Cerebellar cortex (tissue), 1 donor: ENCODE measurements at places on chromosomes 3 and 15.

DNA sequence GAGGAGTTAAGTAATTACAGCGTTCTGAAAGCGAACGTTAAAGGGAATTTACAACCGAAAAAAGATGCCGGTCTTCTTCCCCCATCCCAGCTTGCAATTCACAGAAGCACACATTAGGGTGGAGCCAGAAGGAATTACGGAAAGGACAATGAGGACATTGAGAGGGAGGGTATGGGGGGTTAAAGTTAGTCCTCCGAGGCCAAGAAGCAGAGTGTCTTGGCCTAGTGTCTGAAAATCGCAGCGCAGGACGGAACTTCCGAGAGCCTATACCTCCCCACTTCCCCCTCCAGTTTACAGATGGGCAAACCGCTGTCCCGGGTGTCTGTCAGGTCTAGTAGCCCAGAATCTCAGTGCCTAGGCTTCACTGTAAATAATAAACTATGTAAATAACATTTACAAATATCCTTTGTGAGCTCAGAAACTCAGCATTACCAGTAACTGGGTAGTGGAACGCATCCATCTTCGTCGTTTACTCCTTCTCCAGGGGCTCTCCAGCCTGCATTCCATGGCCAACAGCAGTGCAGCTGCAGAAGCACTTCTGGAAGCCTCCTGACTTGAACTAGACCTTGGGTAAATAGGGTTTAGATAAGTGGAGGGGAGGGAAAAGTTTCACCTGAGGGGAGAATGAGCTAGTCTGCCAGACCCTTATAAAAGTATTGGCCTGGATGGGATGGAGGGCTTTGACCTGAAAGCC is 922 bp downstream of the ADPRH start:
- DNase-seq: no peak

- DNase-seq: no peak
Measured at GRCh38 chr3:48128774-48129173, 59.4 kb downstream of the CDC25A start.

- DNase-seq: no peak
Measured at GRCh38 chr3:196232154-196232881, 16.0 kb downstream of the SLC51A start.

- DNase-seq: peak; percentile 78
Measured at GRCh38 chr15:63048776-63049665, 6.5 kb downstream of the TPM1 start.

- DNase-seq: peak; percentile 82
Measured at GRCh38 chr3:58640700-58641372, 25.7 kb downstream of the FAM3D start.

- DNase-seq: peak; percentile 72
Measured at GRCh38 chr15:80615783-80616391, 79.2 kb upstream of the ABHD17C start.

GRCh38 chr3:88000853-88001252 is 58.0 kb downstream of the CGGBP1 start:
- no peak for DNase-seq

GRCh38 chr3:107235928-107236315 is 141.3 kb upstream of the CCDC54 start:
- peak; percentile 94 for DNase-seq

DNA sequence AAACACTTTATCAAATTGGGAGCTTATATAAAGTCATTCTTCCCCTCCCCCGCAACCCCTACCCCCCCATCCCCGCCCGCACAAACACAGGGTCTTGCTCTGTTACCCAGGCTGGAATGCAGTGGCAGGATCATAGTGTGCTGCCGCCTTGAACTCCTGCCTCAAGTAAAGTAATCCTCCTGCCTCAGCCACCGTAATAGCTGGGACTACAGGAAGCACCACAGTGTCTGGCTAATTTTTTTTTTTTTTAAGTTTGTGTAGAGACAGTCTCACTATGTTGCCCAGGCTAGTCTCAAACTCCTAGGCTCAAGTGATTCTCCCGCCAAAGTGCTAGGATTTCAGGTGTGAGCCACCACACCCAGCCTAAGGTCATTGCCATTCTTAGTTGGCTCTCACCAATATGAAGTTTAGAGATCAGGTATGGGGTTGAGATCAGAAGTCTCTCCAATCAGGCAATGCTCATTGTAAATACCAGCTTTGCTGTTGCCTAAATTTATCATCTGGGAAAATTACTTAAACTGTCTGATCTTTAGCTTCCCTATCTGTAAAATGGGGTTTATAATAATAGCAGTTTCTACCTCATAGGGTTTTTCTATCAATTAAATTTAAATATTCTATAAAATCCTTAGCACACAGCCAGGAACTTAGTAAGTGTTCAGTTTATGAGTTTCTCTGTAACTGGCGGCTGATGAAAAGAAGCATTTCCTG is 60.3 kb downstream of the TGFBR2 start:
- no peak for DNase-seq

DNA sequence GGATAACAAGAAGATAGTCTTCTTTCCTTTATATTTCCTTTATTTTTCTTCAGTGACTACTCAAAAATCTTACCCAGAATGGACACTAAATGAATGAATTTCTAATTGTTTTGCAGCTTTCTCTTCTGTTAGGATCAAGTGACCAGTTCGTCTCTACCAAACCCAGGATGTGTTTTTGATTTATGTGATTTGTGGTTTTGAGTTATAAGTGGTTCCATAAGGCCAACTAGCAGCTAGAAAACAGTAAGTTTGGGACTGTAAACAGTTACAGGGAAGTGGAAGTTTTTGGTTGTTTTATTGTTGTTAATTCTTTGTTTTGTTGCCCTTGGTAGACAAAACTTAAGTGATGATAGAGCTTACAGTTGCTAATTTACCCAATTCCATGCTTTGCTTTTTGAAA is 456.5 kb downstream of the IL5RA start:
- DNase-seq: no peak

GRCh38 chr3:131174752-131175151 is 148.1 kb downstream of the NEK11 start:
- DNase-seq: no peak

GRCh38 chr3:43388175-43388574 is 101.8 kb downstream of the SNRK start:
- no peak for DNase-seq

DNA sequence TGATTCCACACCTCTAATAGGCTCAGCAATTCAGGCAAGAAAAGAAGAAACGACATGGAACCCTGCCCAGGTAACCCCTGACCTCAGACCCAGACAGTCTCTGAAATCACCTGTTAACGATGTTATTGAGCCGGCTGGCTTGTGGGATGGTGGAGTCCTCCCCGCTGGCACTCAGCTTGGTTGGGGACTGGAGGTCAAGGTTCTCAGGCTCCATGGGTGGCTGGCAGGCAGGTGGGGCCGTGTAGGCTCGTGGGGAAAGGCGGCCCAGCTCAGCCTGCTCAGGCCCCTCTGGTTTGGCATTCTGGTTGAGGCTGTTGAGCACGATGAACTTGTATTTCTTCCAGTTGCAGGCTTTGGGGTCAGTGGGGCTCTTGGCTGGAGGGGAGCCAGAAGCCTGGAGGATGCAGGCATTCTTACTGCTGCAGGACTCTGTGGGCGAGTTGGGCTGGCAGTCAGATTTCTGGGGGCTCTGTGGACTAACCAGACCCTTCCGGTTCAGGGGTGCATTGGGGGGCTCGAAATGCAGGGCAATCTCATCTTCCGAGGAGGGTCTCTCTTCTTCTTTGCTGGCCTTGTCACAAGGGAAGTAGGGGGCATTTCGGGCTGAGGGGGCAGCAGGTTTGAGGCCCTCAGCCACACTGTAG is 16.2 kb downstream of the BCL6 start:
- no peak for DNase-seq

DNA sequence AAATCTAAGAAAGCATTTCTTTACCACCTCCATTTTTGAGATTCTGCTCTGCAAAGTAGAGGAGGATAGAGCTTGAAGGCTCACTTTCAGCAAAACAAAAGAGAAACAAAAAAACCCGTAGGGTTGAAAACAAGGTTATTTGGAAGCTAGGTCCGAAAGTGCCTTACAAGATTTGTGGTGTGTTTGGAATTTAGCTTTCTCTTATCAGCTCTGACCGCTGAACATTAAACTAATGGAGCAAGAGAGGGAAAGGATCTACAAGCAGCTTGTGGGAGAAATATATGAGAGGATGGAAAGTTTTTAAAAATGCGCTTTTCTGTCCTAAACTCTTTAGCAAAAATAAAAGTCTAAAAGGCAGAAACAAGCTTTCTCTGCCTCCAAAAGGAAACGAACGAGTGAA is 545.5 kb downstream of the NTRK3 start:
- no peak for DNase-seq

GRCh38 chr3:38519000-38519399 is 22.9 kb downstream of the EXOG start:
- no peak for DNase-seq

DNA sequence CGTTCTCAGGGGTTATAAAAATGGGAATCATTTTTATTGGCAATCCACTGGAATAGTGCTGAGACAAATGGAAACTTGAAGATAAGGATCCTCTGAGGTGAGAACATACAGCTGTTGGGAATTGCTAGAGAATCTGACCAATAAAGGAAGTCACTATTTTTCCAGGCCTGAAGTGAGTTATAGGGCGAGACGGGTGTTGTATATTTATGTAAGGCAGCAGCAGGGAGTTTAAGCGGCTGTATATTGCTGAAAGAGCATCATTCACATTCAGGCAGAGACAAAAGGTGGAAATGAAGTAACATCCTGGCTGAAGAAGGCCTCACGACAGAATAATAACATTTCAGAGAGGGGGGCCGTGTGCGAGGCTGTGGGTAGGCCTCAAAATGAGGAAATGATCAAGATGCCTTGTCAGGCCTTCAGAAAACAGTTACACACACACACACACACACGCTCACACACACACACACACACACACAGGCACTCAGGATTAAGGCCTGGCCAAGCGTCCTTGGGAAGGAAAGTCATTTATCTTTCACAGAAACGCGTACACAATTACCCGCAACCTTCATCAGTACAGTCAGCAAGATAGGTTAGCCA is 964.9 kb upstream of the NR2F2 start:
- DNase-seq: no peak

GRCh38 chr15:92810418-92811138 is 89.5 kb upstream of the CHD2 start:
- DNase-seq: peak; percentile 95

DNA sequence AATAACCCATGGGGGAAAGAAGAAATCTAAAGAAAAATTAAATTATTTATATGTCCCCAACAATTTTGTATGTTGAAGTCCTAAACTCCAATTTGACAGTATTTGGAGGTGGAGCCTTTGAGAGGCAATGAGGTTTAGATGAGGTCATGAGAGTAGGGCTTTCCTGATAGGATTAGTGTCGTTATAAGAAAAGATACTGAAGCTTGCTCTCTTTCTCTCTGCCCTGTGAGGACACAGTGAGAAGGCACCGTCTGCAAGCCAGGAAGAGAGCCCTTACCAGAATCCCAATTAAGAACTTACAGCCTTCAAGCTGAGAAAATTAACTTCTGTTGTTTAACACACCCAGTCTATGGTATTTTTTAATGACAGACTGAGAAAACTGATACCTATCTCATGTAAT is 16.1 kb upstream of the OR5AC2 start:
- DNase-seq: no peak

DNA sequence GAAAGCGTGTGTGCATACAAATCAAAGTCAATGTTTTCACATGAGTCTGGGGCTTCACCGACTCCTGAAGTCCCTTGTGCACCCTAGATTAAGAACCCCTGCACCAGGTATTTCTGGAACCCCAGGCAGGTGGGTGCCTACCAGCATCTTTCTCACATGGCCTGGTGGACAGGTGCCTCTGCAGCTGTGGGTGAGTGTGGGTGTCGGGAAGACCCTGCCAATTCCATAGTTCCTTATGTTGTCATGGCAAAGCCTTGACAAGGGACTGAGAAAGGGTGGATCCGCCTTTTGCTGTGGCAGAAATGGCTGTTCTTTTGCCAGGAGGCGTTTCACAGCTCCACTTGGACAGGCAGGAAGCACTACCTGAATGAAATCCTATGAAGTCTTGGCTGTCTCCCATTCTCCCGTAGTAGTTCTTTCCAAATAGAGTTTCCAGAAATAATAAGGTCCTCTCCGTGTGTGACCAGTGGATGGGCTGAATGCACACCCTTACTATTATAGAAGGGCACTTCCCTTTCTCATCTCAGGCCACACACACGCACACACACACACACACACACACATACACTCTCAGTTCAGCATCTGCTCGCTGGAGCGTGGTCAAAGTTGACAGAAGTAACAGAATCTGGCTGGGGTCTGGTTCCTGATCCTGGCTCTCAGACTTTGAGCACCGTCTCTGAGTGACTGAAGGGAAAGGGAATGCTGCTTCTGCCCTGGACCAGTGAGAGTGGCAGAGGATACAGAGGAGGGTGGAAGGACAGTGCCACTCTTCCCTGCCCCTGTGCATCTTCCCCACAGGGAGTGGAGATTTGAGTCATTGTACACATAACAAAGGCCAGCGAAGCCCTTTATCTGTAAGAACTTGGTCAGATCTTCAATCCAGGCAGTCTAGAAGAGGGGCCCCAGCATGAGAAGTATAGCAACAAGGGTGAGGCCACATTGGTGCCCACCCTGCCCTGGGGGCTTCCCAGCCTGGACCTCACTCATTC is 38.7 kb downstream of the PDIA5 start:
- no peak for DNase-seq

DNA sequence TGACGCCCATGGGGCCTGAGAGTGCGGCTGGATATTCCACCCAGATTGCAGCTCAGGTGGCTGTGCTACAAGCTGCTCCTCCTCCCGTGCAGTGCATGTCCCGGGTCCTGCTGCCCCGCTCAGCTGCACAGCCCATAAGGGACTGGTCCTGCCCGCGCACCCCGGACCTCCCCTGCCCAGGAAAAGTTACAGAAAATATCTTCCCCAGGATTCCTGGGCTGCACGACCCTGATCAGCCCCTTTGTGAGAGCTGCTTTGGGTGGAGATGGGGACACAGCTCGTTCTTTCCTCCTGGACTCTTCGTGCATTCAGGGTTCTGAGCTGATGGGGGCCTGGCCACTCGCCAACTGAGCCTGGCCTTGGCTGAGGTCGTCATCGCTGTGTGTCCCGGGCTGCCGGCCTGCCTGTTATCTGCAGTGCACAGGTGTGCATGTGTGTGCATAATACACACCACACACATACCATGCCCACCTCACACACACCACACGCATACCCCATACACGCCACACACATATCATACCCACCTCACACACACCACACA is 28.8 kb downstream of the APBA2 start:
- no peak for DNase-seq

- DNase-seq: no peak
Measured at GRCh38 chr3:157100096-157100477, 59.9 kb downstream of the CCNL1 start.

GRCh38 chr3:193842029-193842798 is 249.2 kb downstream of the OPA1 start:
- DNase-seq: no peak

DNA sequence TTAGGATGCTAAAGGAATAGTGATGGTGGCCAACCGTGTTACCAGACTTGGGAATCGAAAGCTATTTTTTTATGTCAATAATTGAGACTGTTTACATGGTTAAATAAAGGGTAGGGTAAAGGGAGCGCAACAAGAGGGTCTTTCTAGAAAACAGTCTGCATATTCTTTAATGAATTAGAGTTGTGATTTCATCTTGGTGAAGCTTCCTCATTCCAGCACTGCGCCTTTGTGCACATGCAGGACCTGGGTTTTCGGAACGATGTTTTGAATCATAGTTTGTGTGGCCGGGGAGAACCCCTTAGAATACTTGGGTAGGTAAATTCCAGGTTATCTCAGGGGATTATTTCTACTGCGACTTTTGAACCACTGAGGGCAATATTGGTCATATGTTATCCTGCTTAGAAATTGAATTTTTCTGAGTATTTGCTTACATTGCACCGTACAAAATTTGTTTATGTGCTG is 1.3 kb downstream of the PIK3CA start:
- DNase-seq: peak; percentile 43
